ENCODE measurements at places on chromosomes 3 and 15.

DNA sequence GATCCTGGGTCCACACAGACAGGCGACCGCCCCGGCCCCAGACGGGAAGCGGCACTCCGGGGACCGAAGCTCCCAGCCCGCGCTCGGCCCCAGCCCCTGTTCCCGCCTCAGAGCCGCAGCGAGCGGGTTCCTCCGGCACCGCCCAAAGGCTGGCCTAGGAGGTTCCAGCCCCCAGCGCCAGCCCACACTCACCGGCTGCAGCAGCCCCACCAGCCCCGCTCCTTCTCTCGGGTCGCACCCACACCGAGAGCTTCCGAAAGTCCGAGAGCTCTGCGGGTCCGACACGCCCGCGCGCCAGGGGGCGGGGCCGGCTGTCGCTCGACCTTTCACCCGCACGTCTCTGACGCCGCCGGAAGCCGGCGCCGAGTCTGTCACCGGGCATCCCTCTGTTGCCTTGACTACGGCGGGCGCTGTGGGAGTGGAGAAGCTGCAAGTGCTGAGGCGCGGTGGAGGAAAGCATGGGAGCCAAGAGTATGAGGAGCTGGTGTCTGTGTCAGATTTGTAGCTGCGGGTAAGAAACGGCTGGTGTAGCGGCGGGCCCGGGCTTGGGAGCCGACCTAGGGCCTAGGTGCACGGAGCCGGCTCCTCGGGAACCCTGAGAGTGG, at the start of the genes EFL1 and SAXO2:
TSS of gene EFL1 (minus strand) at position 313 of the 605 bp plus-strand sequence. CDS start 956 bp downstream, outside the sequence.
TSS of gene SAXO2 (plus strand) at position 397 of the 605 bp plus-strand sequence. CDS start at position 459, 62 bp downstream.
- DNase-seq = peak; percentile 90

DNA sequence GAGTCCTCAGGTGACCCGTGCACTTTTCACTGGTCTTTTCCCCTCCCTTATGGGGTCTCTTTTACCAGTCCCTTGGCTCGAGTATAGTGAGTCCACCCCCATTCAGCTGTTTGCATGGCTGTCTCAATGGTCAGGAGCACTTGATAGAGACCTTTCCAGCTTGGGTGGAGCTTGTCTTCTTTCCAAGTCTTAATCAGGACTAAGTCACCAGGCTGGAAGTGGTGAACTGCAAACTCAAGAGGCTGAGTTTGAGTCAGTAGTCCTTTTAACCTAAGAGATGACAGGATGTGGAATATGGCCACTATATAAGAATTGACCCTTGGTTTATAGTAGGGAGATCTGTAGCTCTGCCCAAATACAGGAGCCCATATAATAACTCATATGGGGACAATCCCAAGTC, 279.7 kb downstream of the PYDC2 start:
- no peak for DNase-seq

DNA sequence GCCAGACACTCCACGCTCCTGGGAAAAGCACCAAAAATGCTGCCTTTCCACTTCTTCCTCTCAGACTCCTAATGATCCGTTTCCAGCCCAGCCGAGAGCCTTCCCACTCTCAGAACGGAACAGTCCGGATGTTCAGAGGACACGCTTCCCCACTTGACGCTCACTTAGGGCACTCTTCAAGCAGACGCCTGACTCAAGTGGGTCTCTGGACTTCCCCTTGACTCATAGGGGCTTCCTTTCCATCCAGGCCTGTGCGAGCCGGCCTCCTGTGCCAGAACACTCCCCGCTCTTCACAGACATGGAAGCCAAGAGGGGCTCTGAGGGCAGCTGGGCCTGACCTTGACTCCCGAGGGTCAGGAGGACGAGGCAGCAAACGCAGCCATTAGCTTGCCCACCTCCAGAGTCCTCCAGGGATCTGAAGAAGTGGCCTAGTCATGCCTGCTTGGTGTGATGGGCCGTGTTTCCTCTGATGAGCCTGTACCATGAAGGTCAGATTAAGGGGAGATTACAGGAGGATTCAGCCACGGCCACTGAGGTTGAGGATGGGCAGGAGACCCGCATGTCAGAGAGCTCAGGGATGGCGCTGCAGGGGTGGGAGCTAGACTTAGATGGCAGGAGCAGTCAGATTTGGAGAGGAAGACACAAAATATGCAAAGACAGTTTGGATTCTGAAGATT, 114.7 kb upstream of the TLE3 start:
- no peak for DNase-seq

- peak; percentile 50 for DNase-seq
Observed at GRCh38 chr15:73959012-73959581, 32.8 kb downstream of the LOXL1 start.

GRCh38 chr3:191963182-191963581, 502.2 kb downstream of the PYDC2 start:
- DNase-seq = no peak

GRCh38 chr3:55191911-55192775, 264.3 kb upstream of the LRTM1 start:
- no peak for DNase-seq

DNA sequence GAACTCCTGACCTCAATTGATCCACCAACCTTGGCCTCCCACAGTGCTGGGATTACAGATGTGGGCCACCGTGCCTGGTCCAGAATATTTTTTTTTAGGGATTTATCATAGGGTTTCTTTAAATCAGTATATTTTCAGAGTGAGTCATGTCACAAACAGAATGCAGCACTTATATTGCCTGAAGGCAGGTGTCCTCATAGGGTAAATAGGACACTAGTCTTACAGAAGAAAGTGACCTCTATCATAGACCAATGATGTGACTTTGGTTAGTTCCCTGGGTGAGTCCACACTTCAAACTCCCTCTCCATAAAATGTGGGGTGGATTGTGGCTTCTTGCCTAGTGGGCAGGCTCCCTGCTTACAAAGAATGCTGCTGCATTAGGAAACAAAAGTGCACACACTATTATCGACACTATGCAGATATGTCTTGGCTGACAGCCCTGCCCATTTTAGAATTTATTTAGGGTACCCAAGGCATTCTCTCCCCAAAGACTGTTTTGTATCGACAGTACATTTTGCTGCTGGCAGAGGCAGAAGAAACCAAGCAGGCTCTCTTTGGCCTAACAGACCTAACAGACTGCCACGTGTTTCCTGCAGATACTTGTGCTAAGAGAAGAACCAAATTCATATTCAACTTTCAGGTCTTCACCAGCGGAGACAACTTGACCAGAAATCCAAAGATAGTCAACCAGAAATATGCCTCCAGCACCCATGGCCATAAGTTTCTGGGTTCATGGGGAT, 125.0 kb downstream of the MOBP start:
- DNase-seq = no peak

GRCh38 chr3:58697561-58697960, 31.0 kb upstream of the FAM3D start:
- no peak for DNase-seq

DNA sequence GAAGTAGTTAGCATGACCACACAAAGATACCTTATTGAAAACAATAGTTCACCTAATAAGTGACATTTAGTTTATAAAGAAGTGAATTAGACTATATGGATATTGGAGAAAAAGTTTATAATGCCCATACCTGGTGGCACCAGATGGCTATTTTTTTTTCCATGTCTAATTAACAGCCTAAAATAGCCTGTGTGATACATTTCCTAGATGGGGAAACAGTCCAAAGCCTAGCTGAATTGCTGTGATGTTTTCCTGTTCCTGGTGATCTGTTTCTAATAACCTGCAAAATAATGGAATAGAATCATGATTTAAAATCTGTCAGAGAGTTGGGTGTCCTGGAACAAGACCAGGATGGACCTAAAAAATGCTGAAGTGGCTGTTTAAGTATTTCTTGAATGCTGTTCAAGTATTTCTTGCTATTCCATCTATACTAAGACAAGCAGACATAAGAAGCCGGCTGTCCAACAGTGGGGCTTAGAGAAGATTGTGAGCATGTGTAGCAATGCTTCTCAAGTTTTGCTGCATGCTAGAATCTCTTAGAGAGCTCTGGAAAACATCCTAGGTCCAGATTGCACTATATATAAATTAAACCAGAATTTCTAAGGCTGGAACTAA, 31.3 kb downstream of the LRRC3B start:
- no peak for DNase-seq

- DNase-seq = no peak
Observed at GRCh38 chr3:172285844-172286243, 162.4 kb downstream of the GHSR start.

- DNase-seq = no peak
Observed at GRCh38 chr3:28132941-28133340, 108.5 kb upstream of the CMC1 start.

- no peak for DNase-seq
Observed at GRCh38 chr3:55296791-55297190, 190.3 kb downstream of the WNT5A start.

DNA sequence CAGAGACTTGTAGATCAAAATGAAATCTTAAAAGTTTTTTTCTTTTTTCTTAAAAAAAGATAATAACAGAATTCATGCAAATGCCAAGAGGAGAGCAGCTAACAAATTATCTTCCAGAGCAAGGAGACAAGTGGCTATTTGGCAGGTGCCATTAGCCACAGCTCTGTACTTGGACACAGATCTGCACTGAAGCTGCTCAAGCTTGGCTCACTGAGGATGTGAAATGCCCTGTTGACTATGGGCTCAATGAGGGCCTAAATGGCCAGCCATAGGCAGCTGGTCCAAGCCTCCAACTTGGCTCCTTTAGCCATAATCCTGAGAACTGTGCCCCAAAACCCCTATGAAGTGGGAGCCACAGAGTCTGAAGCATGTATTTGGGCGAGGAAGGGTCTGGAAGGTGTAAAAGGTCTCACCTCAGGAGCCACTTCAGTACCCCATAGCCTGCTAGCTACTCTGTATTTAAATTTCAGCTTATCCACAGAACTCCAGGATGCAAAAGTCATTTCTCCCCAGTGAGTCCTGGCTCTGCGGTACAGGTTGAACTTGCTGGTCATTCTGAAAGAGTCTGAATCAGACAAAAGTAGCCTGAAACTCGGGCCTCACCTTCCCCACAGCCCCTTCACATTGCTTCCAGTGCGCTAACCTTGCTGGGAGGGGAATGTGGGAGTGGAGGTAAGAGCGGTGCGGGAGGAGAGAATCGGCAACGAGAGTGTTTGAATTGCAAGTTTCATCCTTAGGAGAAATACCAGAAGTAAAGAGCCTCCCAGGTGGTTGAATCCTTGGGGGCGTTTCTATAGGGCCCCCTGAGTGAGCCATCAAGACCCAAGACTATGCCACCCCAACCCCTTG, 48.0 kb downstream of the ZIC4 start:
- DNase-seq = no peak

GRCh38 chr3:62097121-62097520, 276.2 kb downstream of the FEZF2 start:
- DNase-seq = no peak

DNA sequence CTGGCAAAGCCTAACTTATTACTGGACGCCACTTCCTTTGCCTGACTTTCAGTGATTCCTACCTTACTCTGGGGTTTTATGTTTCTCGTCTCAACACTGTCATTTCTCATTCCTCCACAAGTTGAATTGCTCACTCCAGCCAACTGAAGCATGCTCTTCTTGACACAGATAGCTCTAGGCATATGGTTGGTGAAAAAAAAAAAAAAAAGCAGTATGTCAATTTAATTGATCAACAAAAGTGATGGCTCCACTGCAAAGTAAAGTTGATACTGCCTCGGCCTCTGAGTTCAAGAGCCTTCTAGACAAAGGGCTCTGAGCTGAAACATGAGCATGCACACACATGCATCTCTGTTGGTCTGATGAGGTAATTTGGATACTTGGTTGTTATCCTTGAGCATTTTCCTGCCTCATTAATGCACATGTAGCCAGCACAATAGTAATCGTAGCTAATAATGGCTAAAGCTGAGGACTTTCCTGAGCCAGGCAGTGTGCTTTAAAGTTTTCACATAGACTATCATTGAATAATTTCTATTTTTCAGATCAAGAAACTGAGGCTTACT, 21.4 kb upstream of the UBE2Q2 start:
- no peak for DNase-seq

- no peak for DNase-seq
Observed at GRCh38 chr15:88512601-88513000, 33.9 kb downstream of the DET1 start.

- DNase-seq = no peak
Observed at GRCh38 chr3:162721736-162722135, 1225.1 kb downstream of the OTOL1 start.

DNA sequence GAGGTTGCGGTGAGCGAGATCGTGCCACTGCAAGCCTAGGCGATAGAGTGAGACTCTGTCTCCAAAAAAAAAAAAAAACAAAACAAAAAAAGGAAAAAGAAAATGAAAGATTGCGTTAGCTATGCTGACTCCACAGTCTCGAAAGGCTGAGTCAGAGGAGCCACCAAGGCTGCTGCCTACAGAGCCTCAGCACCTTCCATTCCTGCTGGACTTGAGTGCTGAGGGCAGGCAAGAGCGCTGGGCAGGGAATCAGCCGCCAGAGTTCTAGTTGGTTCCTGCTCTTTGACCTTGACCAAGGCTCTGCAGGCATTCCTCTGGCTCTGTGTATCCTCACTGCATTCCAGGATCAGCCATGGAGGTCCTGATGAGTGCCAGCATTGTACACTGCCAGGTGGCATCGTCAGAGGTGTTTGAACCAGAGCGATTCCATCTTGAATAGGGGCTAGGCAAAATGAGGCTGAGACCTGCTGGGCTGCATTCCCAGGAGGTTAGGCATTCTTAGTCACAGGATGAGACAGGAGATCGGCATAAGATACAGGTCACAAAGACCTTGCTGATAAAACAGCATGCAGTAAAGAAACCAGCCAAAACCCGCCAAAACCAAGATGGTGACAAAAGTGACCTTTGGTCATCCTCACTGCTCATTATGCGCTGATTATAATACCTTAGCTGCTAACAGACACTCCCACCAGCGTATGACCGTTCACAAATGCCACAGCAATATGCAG, 5.9 kb downstream of the MESP2 start:
- DNase-seq = no peak

GRCh38 chr15:55695432-55695831, 47.5 kb downstream of the PRTG start:
- DNase-seq = no peak

DNA sequence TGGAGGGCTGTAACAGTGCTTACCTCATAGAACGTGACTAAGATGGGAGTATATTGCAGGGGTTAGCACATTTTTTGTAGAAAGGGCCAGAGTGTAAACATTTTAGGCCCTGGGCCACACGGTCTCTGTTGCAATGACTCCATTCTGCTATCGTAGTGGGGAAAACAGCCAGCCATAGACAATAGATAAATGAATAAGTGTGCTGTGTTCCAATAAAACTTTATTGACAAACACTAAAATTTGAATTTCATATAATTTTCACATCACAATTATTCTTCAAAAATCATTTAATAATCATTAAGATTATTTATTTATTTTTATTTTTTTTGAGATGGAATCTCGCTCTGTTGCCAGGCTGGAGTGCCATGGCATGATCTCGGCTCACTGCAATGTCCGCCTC, 478.6 kb downstream of the SHQ1 start:
- no peak for DNase-seq

GRCh38 chr3:12922306-12922705, 80.9 kb upstream of the RPL32 start:
- no peak for DNase-seq

DNA sequence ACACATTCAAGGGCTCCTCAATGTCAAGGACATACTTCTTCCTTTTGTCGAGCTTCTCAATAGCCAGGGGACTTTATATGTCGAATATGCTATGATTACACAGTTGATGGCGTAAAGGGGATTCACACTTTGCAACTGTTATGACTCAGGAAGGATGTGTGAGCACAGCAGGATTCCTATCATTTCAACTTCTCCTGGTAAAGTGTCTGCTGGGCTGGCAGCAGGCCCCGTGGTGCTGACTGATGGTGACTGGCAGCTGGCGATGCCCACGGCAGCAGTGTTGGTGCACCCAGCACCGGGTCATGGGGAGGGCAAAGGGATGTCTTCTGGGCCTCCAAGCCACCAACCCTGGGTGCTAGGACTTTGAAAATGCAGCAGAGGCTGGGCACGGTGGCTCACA, 44.8 kb upstream of the GNB5 start:
- no peak for DNase-seq

- DNase-seq = no peak
Observed at GRCh38 chr15:47991357-47991756, 129.4 kb upstream of the SLC24A5 start.

GRCh38 chr15:94229591-94230369, 1.6 kb upstream of the MCTP2 start:
- DNase-seq = peak; percentile 75

Measured in central memory CD4-positive, alpha-beta T cell (primary cell).